Hepatic stellate cell (primary cell): ENCODE measurements at places on chromosomes 12 and 14.

DNA sequence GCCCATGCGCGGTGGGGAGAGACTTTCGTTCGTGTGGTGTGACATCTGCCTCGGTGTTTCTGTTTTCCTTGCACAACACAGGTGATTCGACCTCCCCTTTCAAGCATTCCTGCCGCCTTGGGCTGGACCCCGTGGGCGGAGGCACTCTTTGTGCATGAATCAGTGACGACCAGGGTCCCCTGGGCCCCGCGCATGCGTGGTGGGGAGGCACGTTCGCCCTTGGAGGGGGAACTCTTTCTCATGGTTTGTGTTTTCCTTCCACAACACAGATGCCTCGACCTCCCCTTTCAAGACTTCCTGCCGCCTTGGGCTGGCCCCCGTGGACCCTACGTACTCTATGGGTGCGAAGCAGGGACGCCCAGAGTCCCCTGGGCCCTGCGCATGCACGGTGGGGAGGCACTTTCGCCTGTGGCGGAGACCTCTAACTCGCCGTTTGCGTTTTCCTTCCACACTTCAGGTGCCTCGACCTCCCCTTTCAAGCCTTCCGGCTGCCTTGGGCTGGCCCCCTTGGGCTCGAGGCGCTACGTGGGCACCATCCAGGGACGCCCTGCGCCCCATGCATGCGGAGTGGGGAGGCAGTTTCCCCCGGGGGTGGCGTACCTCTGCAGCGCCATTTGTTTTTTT, 340.9 kb downstream of the ALG10 start:
- no peak for DNase-seq

GRCh38 chr12:47954467-47955045, 8.8 kb upstream of the TMEM106C start:
- DNase-seq: no peak

- no peak for DNase-seq
These were observed 6.3 kb upstream of the CTDSP2 start for GRCh38 chr12:57852620-57853500.

DNA sequence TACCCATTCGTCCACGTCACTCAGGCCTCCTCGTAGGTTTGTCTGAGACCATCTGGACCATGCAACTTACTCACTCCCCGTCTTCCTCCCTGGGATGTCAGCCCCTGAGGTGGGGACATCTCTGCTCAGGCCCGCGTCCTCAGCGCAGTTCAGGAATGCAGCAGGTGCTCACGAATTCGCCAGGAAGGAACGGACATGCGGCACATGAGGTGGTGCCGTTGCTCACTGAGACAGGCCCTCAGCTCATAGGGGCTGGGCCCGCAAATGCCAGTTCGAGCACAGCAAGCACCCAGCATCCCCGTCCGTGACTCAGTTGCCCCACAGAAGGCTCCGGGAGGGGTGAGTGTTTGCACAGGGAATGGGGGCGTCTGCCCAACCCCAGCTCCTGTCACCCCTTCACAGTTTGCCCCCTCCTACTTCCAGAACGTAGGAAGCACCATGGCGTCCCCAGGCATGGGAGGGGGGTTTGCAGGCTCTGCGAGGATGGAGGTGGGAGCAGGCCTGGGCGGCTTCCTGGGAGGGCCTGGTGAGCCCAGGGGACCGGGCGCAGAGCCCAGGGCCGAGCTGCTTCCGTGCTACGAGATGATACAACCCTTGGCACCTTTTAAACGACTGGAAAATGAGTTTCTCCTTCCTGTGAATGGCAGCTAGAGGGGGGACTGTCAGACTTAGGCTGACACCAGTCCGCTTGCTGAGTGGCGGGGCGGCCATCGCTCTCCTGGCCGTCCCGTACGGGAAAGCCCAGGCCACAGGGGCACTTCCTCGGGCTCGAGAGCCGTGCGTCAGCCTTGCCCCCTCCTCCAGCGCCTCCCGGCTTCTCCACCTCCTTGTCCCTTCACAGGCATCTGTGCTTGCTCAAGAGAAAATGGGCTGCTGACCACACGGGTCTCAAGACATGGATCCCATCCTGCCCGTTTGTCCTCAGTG, 6.9 kb downstream of the GALNT9 start:
- DNase-seq: peak; percentile 36

GRCh38 chr12:56631790-56632700, 1.9 kb upstream of the BAZ2A start:
- peak; percentile 61 for DNase-seq

DNA sequence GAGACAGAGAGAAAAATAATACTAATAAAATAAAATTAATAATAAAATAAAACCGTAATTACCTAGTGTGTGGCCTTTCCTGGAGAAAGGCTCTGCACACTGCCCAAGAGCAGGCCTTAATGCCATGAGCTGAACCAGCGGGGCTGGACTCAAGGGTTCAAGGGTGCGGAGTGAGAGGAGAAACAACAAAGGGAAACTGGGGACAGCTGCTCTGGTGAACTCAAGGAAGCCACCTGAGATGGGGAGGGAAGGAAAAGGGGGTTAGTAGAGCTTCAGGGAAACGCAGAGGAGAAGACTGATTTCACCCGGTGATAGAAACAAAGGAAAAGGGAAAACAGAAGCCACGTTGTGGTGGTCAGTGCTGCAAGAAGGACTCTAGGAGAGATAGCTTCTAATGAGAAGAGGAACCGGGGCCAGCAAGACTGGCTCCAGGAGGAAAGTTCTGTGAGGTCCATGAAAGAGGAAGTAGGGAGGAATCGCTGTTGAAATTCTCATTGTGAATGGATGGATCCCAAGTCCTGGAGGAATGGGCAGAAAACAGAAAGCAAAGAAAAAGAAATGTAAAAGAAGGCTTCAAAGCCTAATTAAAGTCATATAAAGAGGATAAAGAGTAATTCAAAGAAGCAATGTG, 48.3 kb upstream of the BCL2L14 start:
- DNase-seq: no peak

GRCh38 chr12:15701206-15701605, 88.0 kb downstream of the EPS8 start:
- no peak for DNase-seq

DNA sequence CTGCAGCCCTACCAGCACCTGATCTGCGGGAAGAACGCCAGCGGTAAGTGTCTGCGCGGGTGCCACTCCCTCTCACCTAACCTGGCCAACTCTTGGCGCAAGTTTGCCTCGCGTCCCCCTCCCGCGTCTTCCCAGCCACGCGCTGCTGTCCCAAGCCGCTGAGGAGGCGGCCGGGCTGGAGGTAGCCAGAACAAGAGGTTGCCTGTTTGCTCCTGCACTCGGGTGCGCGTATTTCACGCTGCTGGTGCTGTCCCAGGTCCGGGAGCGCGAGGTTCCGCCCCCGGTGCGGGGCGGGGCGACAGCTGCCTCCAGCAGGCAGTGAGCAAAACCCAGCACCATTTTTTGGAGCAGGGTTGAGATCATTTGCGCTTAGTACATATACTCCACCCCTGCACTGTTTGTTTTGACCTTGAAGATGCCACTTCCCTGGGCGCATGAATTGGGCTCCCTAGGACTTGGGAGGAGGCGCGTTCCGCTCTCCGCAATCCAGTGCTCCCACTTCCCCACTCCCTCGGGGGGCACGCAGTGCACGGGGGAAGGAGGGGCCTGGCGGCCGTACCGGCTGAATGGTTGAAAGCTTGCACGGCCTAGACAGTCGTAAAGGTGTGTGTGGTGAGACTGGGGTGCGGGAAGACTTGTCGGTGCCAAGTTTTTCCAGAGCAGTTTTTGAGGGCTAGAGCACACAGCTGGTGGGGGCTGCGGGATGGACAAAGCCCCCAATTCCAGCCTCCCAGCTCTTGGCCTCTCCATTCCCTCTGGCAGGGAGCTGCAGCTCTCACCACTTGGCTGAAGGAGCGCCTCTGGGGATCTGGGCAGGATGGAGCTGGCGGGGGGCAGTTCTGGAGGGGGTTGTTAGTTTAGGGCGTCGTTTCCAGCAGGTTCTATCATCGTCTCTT, 226.9 kb upstream of the CRY1 start:
- no peak for DNase-seq

DNA sequence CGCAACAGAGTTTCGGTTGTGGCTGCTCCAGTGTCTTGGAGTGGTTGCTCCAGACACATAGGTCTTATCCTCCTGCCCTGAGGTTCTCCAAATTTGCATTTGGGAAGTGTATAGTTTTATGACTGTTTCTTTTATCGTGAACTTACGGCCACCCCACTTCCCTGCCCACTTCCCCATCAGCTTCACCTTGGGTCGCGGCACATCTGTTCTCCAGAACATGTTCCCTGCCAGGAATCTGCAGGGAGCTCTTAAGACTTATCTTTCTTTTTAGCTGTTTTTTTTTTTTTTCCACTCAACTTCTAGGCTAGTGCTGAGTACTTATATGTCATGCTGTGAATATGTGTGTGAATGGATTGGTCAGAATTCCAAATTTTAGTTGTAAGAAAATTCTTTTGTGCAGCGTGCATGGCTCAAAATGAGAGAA, 75.4 kb downstream of the ETV6 start:
- no peak for DNase-seq

- no peak for DNase-seq
These were observed 70.1 kb upstream of the HOXC13 start for GRCh38 chr12:53868511-53868986.

DNA sequence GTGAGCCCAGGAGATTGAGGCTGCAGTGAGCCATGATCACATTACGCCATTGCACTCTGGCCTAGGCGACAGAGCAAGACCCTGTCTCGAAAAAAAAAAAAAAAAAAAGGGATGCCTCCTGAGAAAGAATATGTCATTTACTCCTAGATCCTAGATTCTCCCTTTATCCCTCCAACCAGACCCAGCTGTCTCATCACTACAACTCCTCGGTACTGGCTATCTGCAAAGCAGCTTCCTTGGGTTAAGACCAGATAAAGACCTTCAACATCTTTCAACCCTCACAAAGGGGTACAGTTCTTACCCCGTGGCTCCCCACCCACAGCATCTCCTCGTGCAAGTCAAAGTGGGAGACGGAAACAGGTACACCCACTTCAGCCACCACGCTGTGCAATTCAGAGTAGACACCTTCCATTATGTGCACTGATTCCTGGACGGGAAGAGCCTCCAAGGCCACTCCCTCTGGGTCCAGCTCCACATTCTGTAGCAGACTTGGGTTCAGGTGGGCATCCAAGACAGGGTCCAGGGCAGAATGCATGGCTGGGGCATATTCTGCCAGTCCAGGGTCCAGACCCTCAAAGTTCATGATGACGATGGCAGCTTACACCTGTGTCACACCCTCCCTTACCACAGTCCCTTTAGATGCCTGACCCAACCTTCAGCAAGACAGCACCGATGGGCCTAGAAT, 1.1 kb downstream of the PAN2 start:
- DNase-seq: no peak
